ENCODE measurements at places on chromosomes 1 and 21.

DNA sequence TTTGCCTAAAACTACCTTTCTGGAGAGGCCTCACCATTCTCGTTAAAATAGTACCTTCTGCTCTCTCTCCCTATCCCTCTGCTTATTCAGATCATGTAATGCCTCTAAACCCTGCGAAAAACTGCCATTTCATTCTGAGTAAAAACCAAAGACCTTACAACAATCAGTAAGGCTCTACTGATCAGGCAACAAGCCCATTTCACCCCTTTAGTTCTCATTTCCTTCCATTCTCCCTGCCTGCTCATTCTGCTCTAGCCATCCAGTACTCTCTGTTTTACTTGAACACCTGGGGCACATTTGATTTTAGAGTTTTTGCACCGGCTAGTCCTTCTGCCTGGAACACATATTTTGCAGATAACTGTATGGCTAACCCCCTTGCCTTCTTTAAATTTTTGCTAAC lies 187.8 kb downstream of the COQ8A start:
- no peak for DNase-seq

DNA sequence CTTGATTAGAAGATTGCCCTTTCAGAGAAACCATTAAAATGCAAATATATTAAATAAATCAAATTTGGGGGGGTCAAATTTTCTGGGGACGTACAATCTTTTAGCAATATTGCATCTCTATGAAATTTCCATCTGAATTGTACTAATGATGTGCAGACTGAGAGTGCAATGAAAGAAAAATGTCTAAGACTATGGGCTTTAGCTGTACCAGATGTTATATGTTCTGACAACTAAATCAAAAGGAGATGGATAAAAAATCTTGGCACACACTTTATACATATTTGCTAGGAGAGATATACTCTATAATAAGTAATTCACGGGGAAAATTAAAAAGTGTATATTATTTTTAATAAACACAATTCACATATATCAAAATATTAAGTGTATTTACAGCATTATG lies 13.0 kb upstream of the PLPPR5 start:
- DNase-seq = no peak

- no peak for DNase-seq
These were observed 6.7 kb downstream of the CDC7 start for GRCh38 chr1:91507328-91507727.

GRCh38 chr1:63703701-63704107 lies 70.1 kb upstream of the ROR1 start:
- DNase-seq = no peak

DNA sequence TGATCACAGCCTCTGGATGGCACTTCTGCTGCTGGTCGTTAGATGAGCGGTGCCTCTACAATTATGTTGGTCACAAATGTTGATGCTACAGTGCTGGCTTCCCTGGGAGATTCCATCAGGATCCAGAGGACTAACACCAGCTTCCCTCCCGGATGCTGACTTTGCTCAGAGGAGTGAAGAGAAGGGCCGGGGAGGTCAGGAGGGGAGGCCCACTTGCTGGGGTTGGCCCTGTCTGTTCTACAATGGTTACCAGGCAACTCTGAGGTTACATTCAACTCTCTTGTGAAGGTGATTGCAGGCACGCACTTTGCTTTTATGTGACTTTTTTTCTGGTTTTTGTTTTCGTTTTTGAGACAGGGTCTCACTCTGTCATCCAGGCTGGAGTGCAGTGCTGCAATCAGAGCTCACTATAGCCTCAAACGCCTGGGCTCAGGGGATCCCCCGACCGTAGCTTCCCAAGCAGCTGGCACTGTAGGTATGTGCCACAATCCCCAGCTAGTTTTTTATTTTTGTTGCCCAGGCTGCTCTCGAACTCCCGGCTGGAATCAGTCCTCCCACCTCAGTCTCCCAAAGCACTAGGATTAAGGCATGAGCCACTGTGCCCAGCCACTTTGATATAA lies 112.5 kb downstream of the ADSS2 start:
- DNase-seq = no peak

DNA sequence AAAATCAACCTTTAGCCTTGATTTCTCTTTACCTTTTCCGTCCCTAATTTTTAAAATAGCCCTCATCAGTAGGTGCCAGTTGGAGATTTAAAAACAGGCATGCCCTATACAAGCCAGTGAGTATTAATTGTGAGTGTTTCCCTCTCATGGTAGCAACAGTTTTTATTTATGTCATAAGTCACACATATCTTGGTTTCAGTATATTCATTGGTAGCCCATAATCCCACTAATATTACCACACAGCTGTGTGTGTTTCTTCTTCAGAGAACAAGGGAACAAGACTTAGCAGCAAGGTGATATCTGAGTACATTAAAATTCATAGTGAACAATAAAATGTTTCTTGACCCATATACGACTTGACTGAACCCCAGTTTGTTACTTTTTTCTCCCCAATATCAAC lies 68.6 kb upstream of the HSPA13 start:
- DNase-seq = no peak

- DNase-seq = no peak
These were observed 513.0 kb downstream of the PTPRU start for GRCh38 chr1:29749024-29749945.

GRCh38 chr1:214816603-214817002 lies 213.6 kb downstream of the CENPF start:
- no peak for DNase-seq

- DNase-seq = no peak
These were observed 874.2 kb upstream of the ADGRL2 start for GRCh38 chr1:80926531-80926930.

DNA sequence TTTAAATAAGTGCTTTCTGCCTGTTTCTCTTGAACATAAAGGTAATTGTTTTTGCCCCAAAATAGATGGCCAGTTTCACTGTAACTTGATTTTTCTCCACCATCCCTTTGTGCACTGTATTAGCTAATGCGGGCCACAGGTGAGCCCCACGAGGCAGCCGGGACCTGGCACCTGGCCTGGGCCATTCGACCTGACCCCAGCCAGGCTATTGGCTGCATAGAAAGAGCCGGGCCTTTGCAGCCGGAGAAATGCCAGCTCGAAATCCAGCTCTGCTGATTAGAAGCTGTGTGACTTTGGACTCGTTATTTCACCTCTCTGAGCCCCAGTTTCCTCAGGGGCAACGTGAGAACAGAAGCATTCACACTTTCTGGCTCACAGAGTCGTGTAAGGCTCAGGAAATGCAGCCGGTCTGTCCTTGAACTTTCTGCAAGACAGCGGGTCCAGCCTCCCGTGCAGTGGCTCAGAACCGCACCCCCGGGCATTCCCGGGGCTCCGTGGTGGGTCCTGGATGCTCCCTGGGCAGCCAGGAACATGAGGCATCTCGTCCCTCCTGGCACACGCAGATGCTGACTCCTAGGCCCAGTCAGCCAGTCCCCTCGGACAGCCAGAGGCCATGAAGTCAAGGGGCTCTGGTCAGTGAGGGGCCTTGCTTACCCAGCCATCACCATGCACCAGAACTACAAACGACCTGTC lies 37.4 kb upstream of the ACTRT2 start:
- DNase-seq = no peak

DNA sequence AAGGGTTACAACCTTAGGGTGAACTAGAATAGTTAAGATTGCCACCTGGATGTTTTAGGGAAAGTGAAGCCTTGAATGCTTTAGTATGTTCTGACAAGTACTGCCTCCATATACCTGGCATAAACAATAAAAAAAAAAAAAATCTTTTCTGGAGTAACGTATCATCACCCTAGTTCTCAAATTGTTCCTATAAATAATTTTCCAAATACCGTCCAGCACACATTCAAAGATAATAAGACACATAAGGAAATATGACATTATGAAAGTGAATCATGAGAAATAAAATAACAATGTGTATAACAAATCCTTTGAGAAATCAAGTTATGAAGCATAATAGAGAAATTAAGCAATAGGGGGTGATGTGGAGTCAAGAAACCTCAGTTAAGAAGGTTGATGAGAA lies 20.6 kb downstream of the C1orf141 start:
- DNase-seq = no peak

- no peak for DNase-seq
These were observed 55.0 kb downstream of the PLXNA2 start for GRCh38 chr1:208189183-208189582.

GRCh38 chr1:240194120-240194519 lies 102.4 kb downstream of the FMN2 start:
- DNase-seq = no peak

GRCh38 chr1:99646868-99647267 lies 955 bp downstream of the PALMD start:
- no peak for DNase-seq

All from HCEC 1CT (cell line).